ENCODE measurements at places on chromosomes 5 and 9.

GRCh38 chr5:173018358-173018757 is 34.8 kb downstream of the ATP6V0E1 start:
- H3K4me3 ChIP-seq = no peak overlapping the region
- no peak overlapping the region for H3K27ac ChIP-seq
- H3K4me1 ChIP-seq = peaks cover 14% of the 10 kb centered on the region
- no peaks in the 10 kb centered on the region for H3K27me3 ChIP-seq

DNA sequence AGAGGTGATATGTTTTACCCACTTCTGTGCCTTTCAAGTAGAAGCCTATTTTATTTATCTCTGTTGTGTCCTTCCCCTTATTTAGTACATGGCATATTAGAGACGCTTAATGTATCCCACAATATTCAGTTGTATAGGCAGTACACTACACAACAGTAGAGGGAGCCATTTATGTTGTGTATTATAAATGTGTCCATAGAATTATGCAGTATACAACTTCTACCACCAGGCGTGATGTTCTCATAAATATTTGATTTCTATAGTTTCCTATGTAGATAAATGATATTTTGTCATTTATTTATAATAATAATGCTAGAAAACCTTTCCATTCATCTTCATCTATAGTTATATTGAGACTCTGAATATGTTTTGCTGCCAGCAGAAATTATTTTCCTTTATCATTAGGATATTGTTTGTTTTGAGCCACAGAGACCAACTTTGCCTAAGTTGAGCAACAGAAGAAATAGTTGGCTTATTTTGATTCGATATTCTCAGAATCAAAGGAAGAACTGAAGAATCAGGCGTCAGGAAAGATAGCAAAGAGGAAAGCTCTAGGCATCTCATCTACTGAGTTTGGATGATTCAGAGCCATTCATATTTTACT is 81.7 kb downstream of the ADAMTS19 start:
- H3K4me1 ChIP-seq = no peaks in the 10 kb centered on the region
- H3K36me3 ChIP-seq = no peaks in the 10 kb centered on the region
- no peak overlapping the region for H3K27ac ChIP-seq
- no peak overlapping the region for H3K4me3 ChIP-seq
- no peak for DNase-seq
- H3K27me3 ChIP-seq = no peaks in the 10 kb centered on the region

DNA sequence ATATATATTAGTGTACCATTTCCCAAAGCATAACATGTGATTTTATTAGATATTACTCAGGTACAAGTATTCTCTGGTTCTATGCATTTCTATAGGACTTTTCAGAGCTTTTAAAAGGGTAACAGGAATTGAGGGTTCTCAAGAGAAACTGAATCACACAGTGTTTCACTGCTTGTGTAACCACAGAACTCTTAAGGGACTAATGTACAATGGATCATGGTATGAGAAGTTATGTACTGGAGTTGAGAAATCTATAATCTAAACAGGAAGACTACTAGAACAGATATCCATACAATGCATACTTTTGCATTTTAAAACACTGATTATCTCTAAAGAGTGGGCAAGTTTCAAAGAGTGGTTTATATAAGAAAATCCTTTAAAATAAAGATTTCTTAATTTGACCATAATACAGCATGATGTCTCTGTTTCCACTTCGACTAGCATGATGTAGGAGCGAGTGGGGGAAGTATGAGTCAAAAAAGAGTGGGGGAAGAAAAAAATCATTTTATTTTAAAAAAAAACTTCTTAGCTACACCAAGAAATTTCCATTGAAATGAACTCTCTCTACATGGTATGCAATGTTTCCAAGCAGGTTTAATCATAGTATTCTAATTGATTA is 183.5 kb downstream of the RFX3 start:
- no peaks in the 10 kb centered on the region for H3K4me1 ChIP-seq
- no peaks in the 10 kb centered on the region for H3K27me3 ChIP-seq
- no peaks in the 10 kb centered on the region for H3K36me3 ChIP-seq

- H3K4me1 ChIP-seq = no peaks in the 10 kb centered on the region
- no peak overlapping the region for H3K4me3 ChIP-seq
- no peaks in the 10 kb centered on the region for H3K36me3 ChIP-seq
- H3K27me3 ChIP-seq = peaks cover 27% of the 10 kb centered on the region
These were observed 9.2 kb upstream of the SLC9A3 start for GRCh38 chr5:533243-533954.

- no peak overlapping the region for H3K27ac ChIP-seq
- no peak overlapping the region for H3K4me3 ChIP-seq
- DNase-seq = no peak
- H3K36me3 ChIP-seq = no peaks in the 10 kb centered on the region
- H3K4me1 ChIP-seq = no peaks in the 10 kb centered on the region
These were observed 549.2 kb upstream of the CYLC2 start for GRCh38 chr9:102445906-102446305.

GRCh38 chr5:145791866-145792265 is 43.3 kb downstream of the PRELID2 start:
- H3K27me3 ChIP-seq = no peaks in the 10 kb centered on the region
- DNase-seq = no peak
- H3K4me1 ChIP-seq = no peaks in the 10 kb centered on the region
- no peak overlapping the region for H3K4me3 ChIP-seq
- H3K36me3 ChIP-seq = no peaks in the 10 kb centered on the region

DNA sequence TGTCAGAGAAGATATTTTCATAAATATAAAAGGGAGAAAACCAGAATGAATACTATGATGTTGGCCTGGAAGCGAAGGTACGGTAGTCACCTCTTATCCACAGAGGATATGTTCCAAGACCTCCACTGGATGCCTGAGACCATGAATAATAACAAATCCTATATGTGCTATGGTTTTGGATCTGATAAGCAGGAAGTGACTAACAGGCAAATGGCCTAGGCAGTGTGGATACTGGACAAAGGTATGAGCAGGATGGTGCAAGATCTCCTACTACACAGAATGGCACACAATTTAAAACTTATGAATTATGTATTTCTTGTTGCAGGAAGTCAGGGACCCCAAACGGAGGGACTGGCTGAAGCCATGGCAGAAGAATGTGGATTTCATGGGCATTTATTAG is 48.2 kb downstream of the ADAMTS12 start:
- H3K36me3 ChIP-seq = no peaks in the 10 kb centered on the region
- no peak overlapping the region for H3K27ac ChIP-seq
- H3K27me3 ChIP-seq = no peaks in the 10 kb centered on the region
- no peaks in the 10 kb centered on the region for H3K4me1 ChIP-seq
- no peak overlapping the region for H3K4me3 ChIP-seq
- DNase-seq = no peak

- H3K4me1 ChIP-seq = no peaks in the 10 kb centered on the region
- no peak overlapping the region for H3K27ac ChIP-seq
- peak; percentile 13 for DNase-seq
- no peaks in the 10 kb centered on the region for H3K36me3 ChIP-seq
- H3K27me3 ChIP-seq = no peaks in the 10 kb centered on the region
- no peak overlapping the region for H3K4me3 ChIP-seq
These were observed 62.0 kb downstream of the SUSD1 start for GRCh38 chr9:112112941-112113681.

DNA sequence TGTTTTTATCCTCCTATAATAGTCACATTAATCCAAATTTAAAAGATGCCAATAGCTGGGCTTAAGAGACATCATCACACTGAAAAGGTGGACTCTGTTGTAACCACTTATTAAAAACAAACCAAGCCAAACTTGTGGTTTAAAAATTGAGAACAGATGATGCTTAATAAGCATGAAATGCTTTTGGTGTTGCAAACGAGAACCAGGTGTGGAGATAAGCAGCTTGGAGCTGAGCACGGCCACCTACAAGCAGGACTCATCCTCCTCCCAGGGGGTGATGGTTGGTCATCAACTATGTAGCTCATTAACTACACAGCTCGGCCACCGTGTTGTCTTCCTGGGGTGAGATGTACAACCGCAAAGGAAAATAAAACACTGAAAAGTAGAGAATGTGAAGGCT is 154.4 kb downstream of the NPR3 start:
- H3K4me1 ChIP-seq = peaks cover 6% of the 10 kb centered on the region
- no peak overlapping the region for H3K4me3 ChIP-seq

All from prostate gland (tissue), 2 donors.